ENCODE measurements at places on chromosomes 7 and 10.

DNA sequence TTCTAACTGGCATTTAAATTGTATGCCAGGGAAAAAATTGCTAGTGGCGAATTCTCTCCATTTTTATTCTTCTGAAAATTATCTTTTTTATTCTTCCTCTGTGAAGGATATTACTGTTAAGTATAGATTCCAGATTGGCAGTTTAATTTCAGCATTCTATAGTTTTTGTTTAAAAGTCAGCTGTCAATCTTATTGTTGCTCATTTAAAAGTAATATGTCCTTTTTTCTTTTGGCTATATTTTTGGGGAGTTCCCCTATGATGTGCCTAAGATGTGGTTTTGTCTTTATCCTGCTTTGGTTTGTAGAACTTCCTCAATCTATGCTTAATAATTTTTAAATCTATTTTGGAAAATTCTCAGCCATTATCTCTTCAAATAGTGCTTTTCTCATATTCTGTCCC, 135.9 kb downstream of the ARHGAP12 start:
- DNase-seq, result no peak

DNA sequence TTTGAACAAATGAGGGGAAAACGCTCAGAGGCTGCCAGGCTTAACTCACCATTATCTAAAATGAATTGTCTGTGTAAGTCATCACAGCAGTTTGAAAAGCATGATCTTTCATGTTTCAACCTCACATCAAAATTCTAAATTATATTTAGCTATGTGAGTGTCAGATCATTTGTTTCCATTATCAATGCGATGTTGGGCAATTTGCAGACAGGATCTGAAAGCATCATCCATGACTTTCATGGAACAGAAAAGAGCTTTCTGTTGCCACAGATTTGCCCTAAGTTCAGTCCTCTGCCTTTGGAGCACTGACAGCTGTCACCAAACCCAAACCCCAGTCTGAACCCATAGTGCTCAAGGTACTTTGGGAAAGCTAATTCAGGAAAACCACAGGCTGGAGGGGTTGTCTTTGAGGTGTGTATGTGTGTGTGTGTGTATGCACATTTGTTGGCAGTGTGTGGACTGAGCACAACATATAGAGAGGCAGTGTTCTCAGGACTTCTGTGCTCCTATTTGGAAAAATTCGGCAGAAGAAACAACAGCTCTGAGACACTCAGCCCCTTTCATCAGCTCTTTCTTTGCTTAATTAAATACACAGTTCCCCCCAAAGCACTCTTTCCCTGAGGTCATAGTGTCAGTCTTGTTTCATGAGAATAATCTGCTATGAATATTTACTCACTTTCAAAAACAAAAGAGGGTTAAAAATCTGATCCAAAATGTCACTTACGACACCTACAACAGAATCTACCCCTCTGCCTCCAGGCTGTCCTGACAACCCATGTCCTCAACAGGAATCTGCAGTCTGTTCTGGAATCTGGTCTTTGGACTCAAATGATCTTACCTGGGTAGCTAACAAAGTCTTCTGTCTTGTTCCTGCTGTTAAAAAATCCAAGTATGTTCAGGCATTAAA, 188.5 kb upstream of the KLF14 start:
- no peak for DNase-seq

- DNase-seq, result no peak
Measured at GRCh38 chr7:122727354-122727753, 24.6 kb upstream of the RNF148 start.

GRCh38 chr10:24128066-24128730, 80.7 kb upstream of the KIAA1217 start:
- peak; percentile 30 for DNase-seq

GRCh38 chr7:130070861-130071622, 708 bp downstream of the KLHDC10 start:
- DNase-seq, result no peak

GRCh38 chr10:95516774-95517373, 44.3 kb downstream of the SORBS1 start:
- no peak for DNase-seq

- DNase-seq, result no peak
Measured at GRCh38 chr10:28975891-28976531, 298.7 kb downstream of the BAMBI start.

DNA sequence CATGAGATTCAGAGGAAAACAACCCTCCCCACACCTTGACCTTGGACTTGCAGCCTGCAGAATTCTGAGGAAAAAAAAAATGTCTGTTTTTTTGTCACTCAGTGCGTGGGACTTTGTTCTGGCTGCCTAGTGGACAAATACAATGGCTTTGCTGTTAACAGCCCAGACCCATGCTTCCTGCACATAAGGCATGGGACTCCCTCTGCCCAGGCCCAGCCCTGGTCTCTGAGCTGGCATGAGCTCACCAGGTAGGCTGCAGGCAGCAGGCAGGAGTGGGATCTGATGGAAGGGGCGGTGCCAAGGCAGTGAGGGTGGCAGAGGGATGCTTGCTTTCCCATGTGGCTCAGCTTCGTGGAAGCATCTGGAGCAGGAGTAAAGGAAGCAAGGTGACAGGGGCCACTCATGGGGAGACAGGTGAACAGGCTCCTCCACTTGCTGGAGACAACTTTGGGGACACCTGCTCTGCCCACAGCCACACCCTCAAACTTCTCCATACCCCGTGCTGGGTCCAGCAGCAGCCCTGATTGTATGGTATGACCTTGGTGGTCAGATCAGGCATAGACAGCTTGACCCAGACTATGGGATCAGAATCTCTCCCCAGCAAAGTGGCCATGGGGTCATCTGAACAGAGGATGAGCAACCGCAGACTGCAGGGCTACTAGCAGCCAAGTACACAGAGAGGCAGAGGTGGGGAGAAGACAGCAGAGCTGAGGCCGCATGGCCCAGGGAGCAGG, 27.0 kb downstream of the ANXA8 start:
- DNase-seq, result no peak

DNA sequence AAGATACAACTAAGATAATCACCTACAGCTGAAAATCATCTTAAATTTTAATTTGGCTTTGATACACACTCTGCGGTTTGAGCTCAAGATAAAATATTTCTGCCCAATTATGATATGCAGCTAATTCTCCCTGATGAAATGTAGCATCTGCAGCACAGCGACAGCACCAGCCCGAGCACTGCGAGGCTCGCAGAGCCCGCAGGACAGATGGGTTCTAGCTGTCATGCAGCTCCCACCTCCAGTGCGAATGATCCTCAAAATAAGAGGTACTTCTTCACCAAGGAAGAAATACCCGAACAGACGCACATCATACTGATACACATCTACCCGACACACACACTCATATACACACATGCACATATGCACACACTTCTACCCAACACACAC, 457.6 kb downstream of the PTPRN2 start:
- DNase-seq, result no peak

DNA sequence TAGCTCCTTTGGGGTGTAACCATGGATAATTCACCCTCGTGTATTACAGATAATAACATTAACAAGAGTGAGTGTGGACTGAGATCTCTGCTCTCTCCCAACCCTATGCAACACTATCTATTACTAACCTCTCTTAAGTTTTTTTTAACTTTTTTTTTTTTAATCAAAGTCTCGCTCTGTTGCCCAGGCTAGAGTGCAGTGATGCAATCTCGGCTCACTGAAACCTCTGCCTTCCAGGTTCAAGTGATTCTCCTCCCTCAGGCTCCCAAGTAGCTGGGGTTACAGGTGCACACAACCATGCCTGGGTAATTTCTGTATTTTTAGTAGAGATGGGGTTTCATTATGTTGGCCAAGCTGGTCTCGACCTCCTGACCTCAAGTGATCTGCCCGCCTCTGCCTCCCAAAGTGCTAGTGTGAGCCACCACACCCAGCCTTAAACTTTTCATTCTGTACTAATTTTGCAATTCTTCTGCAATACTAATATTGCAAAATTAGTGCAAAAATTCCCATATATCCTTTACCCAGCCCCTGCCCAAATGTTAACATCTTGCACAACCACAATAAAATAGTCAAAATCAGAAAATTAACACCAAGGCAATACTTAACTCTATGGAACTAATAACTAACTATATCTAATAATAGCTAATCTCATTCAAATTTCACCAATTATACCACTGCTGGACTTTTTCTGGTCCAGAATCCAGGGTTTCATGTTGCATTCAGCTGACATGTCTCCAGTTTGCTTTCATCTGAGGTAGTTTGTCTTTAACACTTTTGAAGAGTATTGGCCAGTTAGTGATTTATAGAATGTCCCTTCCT, 66.5 kb upstream of the TCF7L2 start:
- DNase-seq, result no peak

DNA sequence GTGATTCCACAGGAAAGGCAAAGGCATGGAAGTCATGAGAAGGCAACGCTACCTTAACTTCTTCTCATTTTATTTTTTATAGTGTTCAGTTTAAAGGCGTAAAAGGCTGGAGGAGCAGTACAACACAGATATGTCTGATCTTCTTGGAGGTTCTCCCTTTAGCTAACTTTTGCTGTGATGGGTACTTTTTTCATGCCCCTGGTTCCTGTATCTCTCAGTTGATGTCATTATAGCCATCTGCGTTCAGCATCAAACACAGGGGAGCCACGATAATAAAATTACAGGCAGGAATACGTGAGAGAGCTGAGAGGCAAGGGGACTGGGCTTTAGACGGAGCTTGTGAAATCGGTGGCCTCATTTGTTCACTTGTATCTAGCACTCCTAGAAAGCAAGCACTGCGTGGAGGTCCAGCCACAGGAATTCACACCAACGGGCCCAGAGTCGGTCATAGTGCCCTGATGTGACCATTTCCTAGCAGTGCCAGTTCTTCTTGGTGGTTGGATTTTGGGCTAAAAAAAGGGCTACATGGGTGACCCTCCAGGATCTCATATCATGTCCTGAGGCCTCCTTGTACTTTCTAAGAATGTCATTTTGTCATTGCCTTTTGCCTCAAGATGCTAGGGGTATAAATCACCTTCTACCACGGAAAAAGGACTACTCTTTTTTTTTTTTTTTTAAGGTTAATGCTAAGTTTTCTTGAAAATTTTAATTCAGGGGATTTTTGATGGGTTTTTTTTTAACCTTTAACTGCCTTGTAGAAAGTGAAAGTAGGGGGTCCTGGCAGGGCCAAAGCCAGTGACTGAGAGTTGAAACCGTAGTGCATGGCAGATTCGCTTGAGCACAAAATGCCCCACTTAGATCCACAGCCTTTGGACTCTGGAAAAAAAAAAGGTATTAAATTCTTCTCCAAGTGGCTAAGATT, 191.5 kb downstream of the CELF2 start:
- no peak for DNase-seq

- no peak for DNase-seq
Measured at GRCh38 chr10:30353851-30354250, 4.8 kb upstream of the MTPAP start.

- DNase-seq, result no peak
Measured at GRCh38 chr10:90148116-90148855, 446.9 kb downstream of the KIF20B start.

DNA sequence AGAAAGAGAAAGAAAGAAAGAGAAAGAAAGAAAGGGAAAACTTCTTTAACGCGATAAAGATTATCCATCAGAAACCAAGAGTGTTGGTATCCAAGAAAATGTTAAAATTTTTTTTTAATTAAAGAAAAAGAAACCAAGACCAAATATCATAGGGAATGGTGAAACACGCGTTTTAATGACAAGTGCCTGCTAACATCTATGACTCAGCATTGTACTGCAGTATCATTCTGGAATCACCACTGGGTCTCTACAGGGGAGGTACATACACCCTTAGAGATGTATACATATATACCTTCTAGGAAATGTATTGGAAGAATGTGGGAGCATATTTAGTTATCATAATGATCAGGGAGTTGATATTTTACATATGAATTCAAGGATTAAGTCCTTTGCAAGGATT, 32.1 kb upstream of the PIK3AP1 start:
- no peak for DNase-seq

DNA sequence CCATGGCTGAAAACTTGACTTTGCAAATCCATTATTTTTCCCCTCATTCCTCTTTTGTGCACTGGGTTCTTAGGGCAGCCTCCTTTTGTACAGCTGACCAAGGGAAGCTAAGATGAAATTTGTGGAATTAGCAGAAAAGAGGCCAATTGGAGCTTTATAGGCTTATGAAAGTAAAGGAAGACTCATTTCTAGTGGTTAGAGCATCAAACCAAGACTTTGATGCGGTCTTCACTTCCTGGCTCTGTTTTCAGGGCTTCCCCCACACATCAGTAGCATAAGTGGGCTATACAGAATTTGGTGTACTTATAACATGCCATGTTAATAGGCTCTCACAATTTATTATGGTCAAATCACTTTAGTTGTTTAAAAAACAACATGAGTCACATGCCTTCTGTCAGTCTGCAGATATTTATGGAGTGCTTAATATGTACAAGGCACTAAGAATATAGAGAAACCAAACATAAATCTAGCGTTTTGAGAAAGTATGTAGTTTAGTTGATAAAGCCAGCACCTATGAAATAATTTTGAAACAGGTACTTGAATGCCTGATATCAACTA, 5.7 kb downstream of the AUTS2 start:
- no peak for DNase-seq

GRCh38 chr10:120506674-120507073, 49.6 kb downstream of the PLPP4 start:
- peak; percentile 10 for DNase-seq

GRCh38 chr7:125119559-125120115, 190.0 kb upstream of the POT1 start:
- no peak for DNase-seq

DNA sequence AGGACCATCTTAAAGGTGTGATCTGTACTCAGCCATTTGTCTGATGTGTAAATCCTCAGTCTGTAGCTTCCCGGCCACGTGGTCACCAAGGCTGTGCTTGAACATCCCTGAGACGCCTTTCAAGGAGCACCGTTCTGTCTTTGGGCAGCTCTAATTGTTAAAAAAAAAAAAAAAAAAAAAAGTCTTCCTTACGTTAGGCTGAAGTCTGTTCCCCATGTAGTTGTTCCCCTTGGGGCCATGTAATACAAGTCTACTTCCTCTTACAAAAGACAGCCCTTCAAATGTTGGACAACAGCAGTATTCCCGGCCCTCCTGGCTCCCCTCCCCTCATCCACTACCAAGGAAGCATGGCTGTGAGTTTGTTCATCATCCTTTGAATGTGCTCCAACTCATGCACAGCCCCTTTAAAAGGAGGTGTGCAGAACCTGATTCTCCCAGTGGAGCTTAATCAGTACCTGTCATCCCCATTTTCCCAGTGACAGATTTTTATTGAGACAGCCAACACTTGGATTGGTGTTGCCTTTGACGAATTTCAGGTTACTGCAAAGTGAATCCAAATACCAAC, 392.2 kb upstream of the GALNT17 start:
- no peak for DNase-seq

- DNase-seq, result peak; percentile 33
Measured at GRCh38 chr7:11343818-11344413, 370.2 kb downstream of the PHF14 start.

GRCh38 chr10:87613751-87614150, 45.9 kb upstream of the PAPSS2 start:
- DNase-seq, result no peak

GRCh38 chr10:101018600-101019439, 12.1 kb downstream of the PDZD7 start:
- peak; percentile 92 for DNase-seq

DNA sequence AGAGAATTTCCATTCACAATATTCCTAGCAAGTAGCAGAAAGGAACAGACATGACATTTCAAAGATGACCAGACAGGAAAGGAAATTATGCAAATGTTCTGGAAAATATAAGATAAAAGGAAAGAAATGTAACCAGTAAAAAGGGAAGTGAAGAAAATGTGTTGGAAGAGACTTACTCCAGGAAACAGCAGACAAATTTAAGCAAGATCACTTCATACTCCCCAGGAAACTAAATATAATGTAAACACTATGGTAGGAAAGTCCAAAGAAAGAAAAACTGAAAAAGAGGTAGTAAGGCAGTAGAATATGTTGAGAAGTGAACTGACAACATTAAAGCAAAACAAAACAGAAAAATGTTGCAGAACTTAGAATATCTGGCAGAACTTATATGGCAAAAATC, 6.4 kb upstream of the ST8SIA6 start:
- no peak for DNase-seq

Measured in ELF-1 (cell line).